SJCRH30 (cell line): ENCODE measurements at places on chromosomes 2 and 18.

DNA sequence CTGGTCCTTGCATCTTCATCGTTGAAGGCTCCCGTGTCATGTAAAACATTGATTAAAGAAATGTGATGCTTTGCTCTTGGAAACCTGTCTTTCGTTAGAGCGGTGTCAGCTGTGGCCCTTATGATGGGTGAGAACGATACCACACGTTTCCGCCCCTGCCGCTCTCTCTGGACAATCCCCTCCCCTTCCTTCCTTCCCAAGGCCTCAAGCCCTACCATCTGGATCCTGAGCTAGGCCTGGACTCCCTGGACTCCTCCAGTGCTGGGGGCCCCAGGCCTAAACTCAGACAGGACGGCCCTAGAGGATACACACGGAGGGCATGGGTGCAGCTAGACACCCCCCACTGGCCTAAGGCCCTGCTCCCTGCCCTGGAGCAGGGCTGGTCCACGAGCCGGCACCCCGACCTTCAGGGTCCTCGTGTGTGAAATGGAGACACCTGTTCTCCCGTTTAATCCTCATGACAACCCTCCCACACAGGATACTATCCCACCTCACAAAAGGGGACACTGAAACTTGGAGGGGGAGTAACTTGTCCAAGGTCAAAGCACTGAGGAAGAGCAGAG, 13.2 kb downstream of the BIN1 start:
- DNase-seq, result no peak

DNA sequence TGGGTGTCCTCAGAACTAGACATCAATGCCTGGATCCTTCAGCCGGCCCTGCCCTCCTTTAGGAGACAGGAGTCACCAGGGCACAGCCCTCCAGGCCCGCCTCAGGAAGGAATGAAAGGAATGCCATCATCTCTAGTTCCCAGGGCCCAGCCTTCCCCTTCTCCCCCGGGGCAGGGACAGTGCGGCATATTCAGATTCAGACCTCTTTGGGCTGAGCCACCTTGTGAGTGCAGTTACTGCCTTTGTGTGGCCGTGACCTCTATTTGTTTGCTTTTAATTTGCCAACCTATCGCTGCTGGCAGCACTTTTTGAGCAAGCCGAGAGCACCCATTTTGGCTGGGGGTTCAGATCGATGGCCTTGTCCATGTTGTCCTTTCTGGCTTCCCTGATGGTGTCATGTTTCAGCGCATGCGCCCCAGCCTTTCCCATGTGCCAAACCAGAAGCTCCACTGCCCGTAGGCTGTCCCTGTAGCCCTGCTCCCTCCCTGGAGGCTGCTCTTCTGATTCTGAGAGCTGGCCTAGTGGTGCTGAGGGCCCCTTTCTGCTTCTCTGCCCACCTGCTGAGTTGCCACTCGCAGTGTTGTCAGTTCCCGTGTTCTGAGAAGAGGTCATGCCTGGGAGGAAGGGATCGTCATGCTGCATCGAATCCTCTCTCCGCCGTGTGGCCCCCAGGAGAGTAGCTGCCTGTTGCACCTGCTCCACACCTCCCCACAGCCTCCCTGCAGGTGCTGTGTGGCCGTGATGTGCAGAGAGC, 10.9 kb downstream of the ANKRD23 start:
- DNase-seq, result peak; percentile 83

DNA sequence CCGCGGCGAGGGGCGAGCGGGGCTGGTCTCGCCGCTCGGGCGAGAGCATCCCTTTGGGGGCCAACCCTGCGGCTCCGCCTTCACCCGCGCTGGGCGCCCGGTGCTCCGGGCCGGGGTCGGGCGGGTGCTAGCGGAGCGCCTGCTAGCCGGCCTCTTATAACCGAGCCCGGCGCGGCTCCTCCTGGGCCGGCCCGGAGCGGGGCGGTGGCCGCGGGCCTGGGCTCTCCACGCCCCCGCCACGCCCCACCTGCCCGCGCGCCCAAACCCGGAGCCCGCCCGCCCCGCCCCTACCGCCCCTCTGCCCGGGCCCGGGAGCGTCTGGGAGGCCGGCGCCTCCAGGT, at the start of gene FOXI3:
TSS of gene FOXI3 (minus strand) at position 129 of the 341 bp plus-strand sequence. CDS start 158 bp downstream, outside the sequence.
- no peak for DNase-seq

GRCh38 chr2:157150747-157151146, 106.8 kb upstream of the GALNT5 start:
- DNase-seq, result no peak

DNA sequence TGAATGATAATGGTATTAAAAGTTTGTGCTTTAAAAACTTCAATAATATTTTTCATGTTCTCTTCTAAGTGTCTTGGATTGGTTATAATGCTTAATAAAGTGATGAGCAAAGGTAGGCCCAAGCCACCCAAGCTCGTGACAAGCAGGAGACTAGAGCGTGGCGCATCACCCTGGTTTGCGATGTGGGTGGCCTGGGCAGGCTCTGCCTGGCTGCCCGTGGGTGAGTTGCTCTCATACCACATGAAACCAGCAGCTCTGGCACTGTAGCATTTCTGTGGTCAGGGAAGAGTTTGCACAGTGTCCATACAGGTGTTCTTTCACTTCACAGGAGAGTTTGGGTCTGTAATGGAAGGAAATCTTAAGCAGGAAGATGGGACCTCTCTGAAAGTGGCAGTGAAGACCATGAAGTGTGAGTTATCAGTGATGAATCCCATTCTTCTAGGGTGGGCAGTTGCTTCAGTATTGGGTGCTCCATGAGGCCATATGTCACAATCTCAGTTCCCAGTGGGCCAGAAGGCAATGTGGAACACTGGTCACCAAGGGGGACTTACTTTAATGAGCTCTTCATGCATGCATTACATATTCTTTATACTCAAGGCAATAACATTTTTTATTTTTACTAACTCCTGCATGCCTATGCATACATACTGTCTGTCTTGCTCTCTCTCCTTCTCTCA, 51.4 kb upstream of the TMEM87B start:
- DNase-seq, result no peak

- DNase-seq, result no peak
Observed at GRCh38 chr2:173087793-173088496, 12.3 kb downstream of the MAP3K20 start.

DNA sequence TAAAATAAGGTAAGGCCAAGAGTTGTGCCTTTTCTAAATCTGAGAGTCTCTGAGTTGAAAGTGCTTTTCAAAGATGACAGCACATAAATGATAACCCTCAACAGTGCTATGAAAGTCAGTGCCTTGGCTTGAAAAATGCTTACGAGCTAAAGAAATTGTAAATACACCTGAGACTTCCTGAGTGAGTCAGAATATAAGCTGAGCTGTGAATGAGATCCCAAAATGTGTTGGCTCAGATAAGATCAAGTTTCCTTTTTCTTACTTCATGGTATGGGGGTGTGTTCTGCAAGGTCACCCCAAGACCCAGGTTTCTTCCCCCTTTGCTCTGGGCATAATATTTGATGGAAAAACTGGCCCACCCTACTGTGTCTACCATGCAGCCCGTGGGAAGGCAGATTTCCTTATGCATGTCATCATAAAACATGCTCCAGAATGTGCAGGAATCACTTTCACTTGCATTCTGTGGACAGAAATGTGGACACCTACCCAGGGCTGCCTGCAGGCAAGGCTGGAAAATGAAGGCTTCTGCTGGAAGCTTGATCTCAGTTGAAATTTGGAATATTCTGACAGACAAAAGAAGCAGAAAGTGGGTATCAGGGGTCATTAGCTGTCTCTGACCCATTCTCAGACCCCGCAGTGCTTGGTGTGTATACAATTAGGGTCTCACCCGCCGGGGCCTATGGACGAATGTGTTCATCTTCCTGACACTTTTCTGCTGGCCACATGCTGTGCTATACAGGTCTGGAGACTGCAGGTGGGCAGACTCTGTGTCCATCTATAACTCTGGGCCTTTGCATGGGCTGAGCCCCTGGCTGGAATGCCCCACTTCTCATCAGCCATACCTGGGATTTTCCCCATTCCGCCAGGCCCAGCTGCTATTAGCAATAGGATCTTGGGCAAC, 212.6 kb downstream of the SH3RF3 start:
- no peak for DNase-seq

- DNase-seq, result no peak
Observed at GRCh38 chr2:5057891-5058351, 634.3 kb upstream of the SOX11 start.

GRCh38 chr2:165899311-165899710, 54.3 kb downstream of the TTC21B start:
- DNase-seq, result no peak

DNA sequence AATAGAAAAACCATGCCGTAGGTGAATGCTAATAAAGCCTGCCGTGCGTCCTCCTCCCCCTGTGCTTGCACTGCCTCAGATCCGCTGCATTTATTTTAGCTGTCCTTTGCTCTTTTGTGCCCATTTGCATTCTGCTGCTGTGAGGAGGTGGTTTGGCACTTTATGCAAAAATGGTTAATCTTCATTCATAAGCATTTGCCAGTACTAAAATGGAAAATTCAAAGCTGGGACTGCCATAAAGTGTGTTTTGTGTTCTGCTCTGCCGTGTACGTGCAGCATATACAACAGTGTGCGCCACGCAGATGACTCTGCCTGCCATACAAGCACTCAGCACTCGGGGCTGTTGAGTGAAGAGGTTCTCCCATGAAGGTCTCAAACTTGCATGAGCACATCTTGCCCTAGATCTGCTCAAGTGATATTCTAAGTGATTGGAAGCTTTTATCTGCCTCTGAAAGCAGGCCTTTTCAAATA, 73.6 kb downstream of the SPATS2L start:
- DNase-seq, result no peak

DNA sequence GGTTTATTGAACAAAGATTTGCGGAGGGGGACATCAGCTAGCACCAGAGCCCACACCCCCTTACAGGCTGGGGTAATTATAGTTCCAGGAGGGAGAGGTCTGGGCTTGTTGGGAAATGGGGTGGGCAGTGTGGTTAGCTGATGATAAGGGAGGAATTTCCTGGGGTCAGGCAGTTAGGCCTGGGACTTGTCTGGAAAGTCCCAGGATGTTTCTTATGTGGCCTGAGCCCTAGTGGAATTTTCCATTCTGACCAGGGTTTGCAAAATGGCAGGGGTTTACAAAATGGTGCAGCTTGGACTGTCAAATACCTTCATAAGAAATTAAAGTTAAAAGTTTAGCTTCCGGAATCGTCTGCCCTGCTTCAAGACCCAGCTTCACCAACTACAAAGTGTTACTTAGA, 199.1 kb downstream of the FBXO15 start:
- DNase-seq, result no peak
